Stimulated activated CD4-positive, alpha-beta T cell treated with anti-CD3 and anti-CD28 coated beads, Interleukin-4, amount 100 ng/mL, for 1 hour (primary cell): ENCODE measurements at places on chromosomes 16 and 17.
A peak's percentile ranks its signal among the peaks of the same experiment; 100 is the strongest.

DNA sequence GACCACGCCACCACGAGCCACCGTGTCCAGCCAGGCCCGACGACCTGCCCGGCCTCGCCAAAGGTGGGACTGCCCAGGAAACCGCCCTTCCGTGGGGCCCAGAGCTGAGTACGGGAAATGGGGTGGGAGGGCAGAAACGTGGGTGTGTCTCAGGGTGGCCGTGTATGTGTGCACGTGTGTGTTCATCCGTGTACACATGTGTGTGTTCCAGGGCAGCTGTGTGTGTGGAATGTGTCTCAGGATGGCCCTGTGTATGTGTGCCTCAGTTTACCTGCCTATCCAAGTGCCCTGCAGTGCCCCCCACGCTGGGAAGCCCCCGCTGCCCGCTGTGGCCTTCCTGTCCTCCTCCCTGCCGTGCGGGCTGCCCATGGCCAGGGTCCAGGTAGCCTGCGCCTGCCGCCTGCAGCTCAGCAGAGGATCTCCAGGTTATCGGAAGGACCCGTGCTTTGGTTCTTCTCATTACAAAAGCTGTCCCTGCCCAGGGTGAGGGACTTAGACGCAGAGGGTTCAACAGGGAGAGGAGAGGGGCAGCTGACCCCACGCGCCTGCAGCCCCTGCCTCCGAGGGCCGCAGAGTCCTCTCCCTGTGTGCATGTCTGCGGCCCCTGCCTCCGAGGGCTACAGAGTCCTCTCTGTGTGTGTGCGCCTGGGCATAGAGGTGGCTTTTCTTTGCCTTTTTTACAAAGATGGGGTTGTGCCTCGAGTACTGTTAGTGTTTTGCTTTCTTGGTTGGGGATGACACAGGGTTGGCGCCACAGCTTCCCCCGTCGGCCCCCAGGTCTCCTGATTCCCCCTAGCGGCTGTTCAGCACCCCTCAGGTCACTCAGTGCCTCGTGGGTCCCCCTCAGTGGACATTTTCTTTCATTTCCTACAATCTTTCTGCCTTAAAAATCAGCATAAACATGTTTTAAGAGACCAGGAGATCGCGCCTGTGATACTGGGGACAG, 23.6 kb downstream of the ZNF469 start:
- no peak for DNase-seq

- no peak for DNase-seq
These were observed 10.1 kb downstream of the WFIKKN2 start for GRCh38 chr17:50845240-50846147.

- DNase-seq = no peak
These were observed 450.3 kb downstream of the SHISA9 start for GRCh38 chr16:13351601-13352217.

GRCh38 chr17:20988896-20989295, 53.9 kb downstream of the USP22 start:
- DNase-seq = no peak

GRCh38 chr17:68600931-68601564, at the start of gene FAM20A:
Gene FAM20A, minus strand, starts transcription at chr17:68601367. Its CDS starts 701 bp downstream, at chr17:68600666.
- DNase-seq = no peak

DNA sequence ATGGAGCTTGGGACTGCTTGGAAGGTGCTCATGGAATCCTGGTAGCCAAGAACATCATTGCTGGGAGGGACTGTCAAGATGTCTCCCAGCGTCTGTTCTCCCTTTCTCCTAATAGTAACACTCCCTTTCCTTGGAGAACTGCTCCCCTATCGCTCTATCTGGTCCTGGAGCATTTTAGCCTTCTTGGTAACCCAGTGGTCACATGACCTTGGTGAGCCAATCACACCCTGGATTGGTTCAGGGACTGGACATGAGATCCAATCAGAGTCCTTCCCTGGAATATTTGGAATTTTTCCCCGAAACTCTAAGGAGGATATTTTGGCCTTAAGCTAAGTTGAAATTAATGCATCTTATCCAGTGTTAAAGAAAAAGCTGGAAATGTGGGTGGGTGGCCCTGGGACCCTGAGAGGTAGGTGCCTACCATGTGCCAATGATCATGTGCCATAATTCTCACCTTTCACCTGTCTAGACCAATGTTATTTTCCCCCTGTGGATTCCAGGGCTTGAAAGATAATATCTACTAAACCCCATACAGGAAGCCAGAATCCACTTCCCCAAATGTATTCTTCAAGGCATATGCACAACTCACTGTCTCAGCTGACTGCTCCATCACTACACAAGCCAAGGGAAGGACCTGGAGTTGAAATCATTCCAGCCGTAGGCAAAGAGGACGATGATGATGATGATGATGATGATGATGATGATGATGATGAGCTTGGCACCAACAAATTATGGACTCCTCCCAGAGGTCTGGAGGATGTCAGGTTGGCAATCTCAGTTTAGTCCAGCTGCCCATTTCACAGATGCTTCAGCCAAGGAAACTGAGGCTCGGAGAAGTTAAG, 193.2 kb downstream of the RAB11FIP4 start:
- no peak for DNase-seq

- DNase-seq = peak; percentile 40
These were observed 571 bp downstream of the CAVIN1 start for GRCh38 chr17:42422412-42422957.

DNA sequence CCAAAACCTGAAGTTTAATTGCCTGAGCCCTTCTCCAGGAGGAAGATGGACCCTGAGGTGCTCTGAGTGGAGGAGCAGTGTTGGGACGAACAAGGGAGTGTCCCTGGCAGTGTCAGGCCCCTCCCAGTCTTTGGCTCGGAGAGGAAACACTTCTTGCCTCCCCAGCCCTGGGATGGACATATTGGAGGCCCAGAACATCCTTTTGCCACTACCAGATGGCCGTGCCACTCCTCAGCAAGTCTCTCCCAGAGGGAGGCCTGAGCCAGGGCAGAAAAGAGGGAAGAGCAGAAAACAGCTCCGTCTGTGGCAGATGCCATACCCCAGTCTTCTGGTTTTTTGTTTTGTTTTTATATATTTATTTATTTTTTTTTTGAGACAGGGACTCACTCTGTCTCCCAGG, 91.5 kb upstream of the CRHR1 start:
- DNase-seq = no peak

DNA sequence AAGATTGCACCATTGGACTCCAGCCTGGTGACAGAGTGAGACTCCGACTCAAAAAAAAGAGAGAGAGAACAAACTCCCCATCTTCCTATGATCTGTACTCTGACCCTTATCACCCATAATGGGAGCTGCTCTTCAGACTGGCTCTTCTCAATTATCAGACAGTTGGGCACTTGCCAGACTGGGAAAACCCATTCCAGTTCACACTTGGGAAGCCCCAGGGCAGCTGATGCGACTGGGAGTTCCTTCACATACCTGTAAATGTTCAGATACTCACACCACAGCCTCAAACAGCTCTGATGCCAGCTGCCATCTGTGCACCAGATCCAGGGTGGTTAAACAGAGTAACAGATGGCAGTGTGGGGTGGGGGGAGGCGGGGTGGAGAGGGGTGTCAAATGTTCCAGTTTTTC, 23.8 kb upstream of the TMEM101 start:
- no peak for DNase-seq

GRCh38 chr17:32636598-32637218, 149.9 kb downstream of the CDK5R1 start:
- no peak for DNase-seq

GRCh38 chr17:73595479-73595878, 48.8 kb downstream of the SDK2 start:
- DNase-seq = peak; percentile 11

GRCh38 chr17:56593646-56594319, at the start of gene NOG:
Gene NOG, plus strand, starts transcription at chr17:56593699. Its CDS starts 525 bp downstream, at chr17:56594224.
- DNase-seq = peak; percentile 62

DNA sequence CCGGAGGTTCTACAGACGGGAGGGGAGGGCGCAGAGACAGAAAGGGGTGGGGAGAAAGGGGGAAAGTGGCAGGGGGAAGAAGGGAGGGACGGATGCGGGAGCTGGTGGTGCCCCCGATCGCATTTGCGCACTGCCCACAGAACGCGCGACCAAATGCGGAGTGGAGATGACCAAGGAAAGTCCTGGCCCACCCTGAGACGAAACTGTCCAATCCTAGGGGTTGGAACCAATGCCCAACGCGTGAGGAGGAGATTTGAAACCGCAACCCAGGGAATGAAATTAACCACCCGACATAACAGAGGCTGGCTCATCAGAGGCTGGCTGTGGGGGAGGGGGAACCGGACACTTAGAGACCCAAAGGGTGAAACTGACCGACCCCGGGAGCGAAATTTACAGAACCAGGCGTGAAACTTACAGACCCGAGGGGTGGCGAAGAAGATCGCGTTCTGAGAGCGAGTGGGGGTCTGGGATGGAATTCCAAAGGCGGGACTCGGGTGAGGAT, 1.4 kb downstream of the HES7 start:
- peak; percentile 22 for DNase-seq

GRCh38 chr17:63412234-63412633, 33.9 kb downstream of the CYB561 start:
- DNase-seq = no peak

- no peak for DNase-seq
These were observed 220.0 kb downstream of the NTN1 start for GRCh38 chr17:9241371-9241712.

DNA sequence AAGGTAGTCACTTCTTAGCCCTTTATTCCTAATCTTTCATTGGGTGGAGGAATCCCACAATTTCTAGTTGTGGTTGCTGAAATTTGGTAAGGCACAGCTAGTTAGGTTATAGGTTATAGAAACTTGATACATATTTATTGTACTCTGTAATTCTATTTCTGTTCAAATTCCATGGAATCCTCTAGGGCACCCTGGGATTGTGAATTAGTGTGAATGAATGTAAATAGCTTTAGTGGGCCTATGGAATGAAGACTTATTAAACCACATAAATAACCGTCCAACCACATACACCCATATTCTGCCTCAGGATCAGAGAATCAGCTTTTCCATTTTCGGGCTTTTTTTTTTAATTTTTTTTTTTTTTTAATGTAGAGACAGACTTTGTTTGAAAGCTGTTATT, 9.2 kb downstream of the TANC2 start:
- no peak for DNase-seq

- no peak for DNase-seq
These were observed 38.9 kb downstream of the PLCG2 start for GRCh38 chr16:81817789-81818567.

GRCh38 chr17:78793415-78793814, 11.3 kb upstream of the CYTH1 start:
- DNase-seq = no peak

GRCh38 chr16:17138801-17139200, 332.0 kb downstream of the XYLT1 start:
- no peak for DNase-seq

DNA sequence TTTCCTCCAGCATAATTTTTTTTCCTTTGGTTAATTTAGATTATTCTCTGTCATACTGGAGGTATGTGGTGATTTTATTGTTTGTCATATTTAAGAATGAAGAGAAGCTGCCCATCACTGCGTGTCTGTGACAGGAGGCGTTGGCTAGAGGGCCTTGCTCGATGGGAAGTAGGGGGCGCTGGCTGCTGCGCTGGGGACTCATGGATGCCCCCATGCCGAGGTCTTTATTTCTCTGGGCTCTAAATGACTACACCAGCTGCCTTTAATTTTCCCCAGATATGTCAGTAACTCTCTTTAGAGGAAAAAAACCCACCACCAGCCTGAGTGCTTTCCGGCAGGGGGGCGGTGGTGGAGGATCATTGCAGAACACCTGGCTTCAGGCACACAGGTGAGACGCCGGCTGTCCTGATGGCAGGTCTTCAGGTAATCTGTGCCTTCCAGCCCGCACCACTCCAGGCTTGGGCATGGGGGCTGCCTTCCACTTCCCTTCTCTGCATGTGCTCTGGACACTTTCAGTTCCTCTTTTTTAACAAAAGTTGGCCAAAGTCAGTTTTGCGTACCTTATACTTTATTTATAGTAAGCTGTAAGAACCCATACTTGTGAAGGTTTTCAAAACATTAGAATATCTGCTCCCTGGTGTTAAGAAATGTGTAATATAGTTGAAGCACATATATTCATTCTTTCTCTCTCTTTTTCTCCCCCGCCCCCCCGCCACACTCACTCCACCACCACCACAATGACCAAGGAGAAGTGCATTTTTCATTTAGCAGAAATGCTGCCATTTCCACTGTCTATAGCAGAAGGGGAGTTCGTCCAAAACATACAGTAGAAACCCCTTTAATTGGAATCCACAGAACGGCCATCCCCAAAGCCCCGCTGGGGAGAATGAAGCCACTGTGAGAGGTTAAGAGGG, 192.7 kb downstream of the RPTOR start:
- no peak for DNase-seq

- peak; percentile 26 for DNase-seq
These were observed 552 bp downstream of the C17orf58 start for GRCh38 chr17:67995570-67996263.

- no peak for DNase-seq
These were observed 221.2 kb upstream of the N4BP1 start for GRCh38 chr16:48831076-48831722.

- no peak for DNase-seq
These were observed 15.0 kb downstream of the FASN start for GRCh38 chr17:82083009-82083408.

DNA sequence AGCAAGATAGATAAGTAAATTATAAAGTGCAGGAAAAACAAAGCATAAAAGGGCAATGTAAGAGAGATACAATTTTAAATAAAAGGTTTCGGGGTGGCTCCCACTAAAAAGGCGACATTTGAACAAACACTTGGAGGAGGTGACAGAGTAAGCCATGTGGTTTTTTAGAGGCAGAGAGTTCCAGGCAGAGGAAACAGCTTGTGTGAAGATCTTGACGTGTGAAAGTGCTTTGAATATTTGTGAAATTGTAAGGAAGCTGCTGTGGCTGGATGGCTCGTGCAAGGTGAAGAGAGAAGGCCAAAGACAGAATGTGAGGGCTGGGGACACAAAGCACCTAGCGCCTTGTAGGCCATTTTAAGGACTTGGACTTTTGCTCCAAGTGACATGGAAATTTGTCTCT, 28.6 kb upstream of the HYDIN start:
- no peak for DNase-seq

- no peak for DNase-seq
These were observed 6.6 kb upstream of the JUP start for GRCh38 chr17:41792845-41793783.

DNA sequence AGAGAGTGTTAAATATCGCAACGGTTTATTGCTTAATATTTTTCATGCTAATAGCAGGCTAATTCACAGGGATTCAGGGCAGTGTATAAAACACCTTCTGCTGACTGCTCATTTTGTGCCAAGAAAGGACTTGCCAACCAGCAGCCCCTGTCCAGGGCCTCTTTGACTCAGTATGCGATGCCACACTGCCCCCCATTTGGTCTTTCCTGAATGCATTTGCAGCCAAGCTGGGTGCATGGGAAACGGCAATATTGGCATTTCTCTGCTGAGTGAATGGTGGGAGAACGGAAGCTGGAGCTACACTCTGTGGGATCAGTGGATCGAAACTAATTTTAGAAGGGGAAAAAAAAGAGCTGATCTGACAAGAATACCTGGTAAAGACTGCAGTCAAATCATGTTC, 152.9 kb upstream of the C16orf82 start:
- DNase-seq = no peak

GRCh38 chr17:75694536-75694935, 26.7 kb upstream of the ITGB4 start:
- no peak for DNase-seq
